Breast epithelium (tissue), 4 donors: ENCODE measurements at places on chromosomes 5 and 9. TPM values are rescaled to one million over a fixed set of nuclear protein-coding genes. Genes with fewer than 3 reads are reported as not detected.

DNA sequence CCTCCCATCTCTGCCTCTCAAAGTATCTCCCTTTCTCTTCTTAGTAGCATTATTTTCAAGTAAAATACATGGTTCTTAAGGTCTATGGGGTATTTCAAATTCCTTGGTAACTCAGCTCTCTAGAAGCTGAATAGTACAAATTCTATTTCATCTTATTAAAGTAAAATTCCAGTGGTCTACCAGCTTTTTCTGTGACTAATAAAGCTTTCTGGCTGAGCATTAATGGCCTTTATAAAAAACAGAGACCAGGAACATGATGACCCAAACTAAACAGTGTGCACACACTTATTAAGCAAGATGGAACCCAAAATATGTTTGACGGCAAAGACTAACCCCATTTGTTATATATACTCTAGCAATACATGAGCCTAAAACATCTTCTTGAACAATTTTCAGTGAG is 142.6 kb downstream of the OR2K2 start:
- DNase-seq: no peak
- no peaks in the 10 kb centered on the region for H3K27me3 ChIP-seq
- no peak overlapping the region for H3K27ac ChIP-seq
- no peaks in the 10 kb centered on the region for H3K4me1 ChIP-seq
- no peak overlapping the region for H3K4me3 ChIP-seq
- no peaks in the 10 kb centered on the region for H3K36me3 ChIP-seq

DNA sequence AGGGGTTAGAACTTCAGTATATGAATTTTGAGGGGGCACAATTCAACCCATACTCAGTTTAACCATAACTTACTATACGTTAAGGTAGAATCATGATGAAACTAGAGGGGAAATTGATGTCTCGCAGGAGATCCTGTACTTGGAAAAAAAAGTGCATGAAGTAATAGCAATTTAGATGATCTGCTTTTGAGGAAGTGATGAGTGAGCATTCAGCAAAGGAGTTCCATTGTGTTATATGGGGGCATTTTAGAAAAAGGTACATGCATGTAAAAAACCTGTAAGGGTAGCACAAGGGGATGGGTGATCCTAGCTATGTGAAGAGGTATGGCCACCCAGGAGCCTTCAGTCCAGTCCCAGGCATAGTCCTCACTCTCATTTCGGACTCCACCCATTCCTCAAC is 14.8 kb upstream of the TMC1 start:
- H3K4me1 ChIP-seq: no peaks in the 10 kb centered on the region
- H3K36me3 ChIP-seq: no peaks in the 10 kb centered on the region
- H3K4me3 ChIP-seq: no peak overlapping the region
- H3K27me3 ChIP-seq: no peaks in the 10 kb centered on the region

- H3K4me3 ChIP-seq: no peak overlapping the region
- H3K4me1 ChIP-seq: no peaks in the 10 kb centered on the region
- no peaks in the 10 kb centered on the region for H3K27me3 ChIP-seq
- no peak for DNase-seq
Measured at GRCh38 chr5:126937771-126938170, 92.6 kb downstream of the MARCHF3 start.

- no peak for DNase-seq
- no peak overlapping the region for H3K4me3 ChIP-seq
- H3K4me1 ChIP-seq: no peaks in the 10 kb centered on the region
- H3K27ac ChIP-seq: no peak overlapping the region
- no peaks in the 10 kb centered on the region for H3K36me3 ChIP-seq
- no peaks in the 10 kb centered on the region for H3K27me3 ChIP-seq
Measured at GRCh38 chr9:120436983-120437475, 142.9 kb downstream of the CDK5RAP2 start.

DNA sequence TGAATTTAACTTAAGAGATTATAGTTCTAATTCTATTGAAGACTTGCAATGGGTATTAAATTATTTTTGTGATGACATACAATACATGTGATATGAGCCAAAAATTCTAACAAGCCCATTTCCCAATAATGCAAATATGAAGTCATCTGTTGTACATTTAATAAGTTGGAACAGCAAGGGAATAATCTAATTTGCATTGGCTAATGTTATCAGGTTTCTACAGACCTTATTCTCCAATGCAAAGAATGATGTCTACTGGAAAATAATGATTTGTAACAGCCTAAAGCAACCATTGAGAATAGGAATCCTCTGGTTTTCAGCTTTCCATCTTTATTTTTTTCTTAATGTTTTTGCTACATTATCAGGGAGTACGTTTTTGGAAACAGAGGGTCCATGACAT is 89.1 kb upstream of the MINAR2 start:
- H3K27ac ChIP-seq: no peak overlapping the region
- H3K4me3 ChIP-seq: no peak overlapping the region
- no peaks in the 10 kb centered on the region for H3K36me3 ChIP-seq

Gene SLC4A9
- not detected for total RNA-seq

GRCh38 chr9:116978155-116978554 is 291.1 kb downstream of the TRIM32 start:
- DNase-seq: no peak
- H3K36me3 ChIP-seq: no peaks in the 10 kb centered on the region
- H3K4me3 ChIP-seq: no peak overlapping the region
- H3K27ac ChIP-seq: no peak overlapping the region
- no peaks in the 10 kb centered on the region for H3K27me3 ChIP-seq

GRCh38 chr9:126508171-126508591 is 105.5 kb upstream of the LMX1B start:
- no peak for DNase-seq
- H3K36me3 ChIP-seq: no peaks in the 10 kb centered on the region
- no peak overlapping the region for H3K4me3 ChIP-seq
- H3K27ac ChIP-seq: no peak overlapping the region
- no peaks in the 10 kb centered on the region for H3K4me1 ChIP-seq

- H3K27ac ChIP-seq: no peak overlapping the region
- DNase-seq: no peak
- H3K4me3 ChIP-seq: no peak overlapping the region
- H3K4me1 ChIP-seq: no peaks in the 10 kb centered on the region
Measured at GRCh38 chr9:7342736-7343135, 456.8 kb downstream of the DMAC1 start.
